Spleen (tissue), 13 donors: ENCODE measurements at places on chromosomes 2 and 18. TPM values are rescaled to one million over a fixed set of nuclear protein-coding genes. Genes with fewer than 3 reads are reported as not detected.

DNA sequence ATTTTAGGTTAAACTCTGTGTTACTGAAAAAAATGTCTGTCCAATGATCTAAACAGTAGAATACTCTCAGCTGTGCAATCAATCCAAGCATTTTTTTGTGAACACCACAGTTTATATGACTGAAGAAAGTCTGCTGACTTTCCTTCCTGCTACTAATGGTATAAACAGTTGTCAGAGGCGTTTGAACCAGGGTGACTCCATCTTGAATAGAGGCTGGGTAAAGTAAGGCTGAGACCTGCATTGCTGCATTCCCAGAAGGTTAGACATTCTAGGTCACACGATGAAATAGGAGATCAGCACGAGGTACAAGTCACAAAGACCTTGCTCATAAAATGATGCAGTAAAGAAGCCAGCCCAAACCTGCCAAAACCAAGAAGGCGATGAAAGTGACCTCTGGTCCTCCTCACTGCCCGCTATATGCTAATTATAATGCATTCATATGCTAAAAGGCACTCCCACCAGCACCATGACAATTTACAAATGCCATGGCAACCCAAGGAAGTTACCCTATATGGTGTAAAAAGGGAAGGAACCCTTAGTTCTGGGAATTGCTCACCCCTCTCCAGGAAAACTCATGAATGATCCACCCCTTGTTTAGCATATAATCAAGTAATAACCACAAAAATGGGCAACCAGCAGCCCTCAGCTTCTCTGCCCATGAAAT is 31.3 kb downstream of the POU3F3 start:
- DNase-seq = no peak
- H3K27me3 ChIP-seq = no peaks in the 10 kb centered on the region
- H3K4me1 ChIP-seq = no peaks in the 10 kb centered on the region
- no peak overlapping the region for H3K27ac ChIP-seq

- H3K4me3 ChIP-seq = no peak overlapping the region
- H3K4me1 ChIP-seq = peaks cover 4% of the 10 kb centered on the region
- H3K27ac ChIP-seq = peak overlapping the region; percentile 55
- DNase-seq = no peak
- no peaks in the 10 kb centered on the region for H3K27me3 ChIP-seq
- H3K36me3 ChIP-seq = no peaks in the 10 kb centered on the region
Observed at GRCh38 chr18:55404832-55405465, 183.0 kb downstream of the TCF4 start.

DNA sequence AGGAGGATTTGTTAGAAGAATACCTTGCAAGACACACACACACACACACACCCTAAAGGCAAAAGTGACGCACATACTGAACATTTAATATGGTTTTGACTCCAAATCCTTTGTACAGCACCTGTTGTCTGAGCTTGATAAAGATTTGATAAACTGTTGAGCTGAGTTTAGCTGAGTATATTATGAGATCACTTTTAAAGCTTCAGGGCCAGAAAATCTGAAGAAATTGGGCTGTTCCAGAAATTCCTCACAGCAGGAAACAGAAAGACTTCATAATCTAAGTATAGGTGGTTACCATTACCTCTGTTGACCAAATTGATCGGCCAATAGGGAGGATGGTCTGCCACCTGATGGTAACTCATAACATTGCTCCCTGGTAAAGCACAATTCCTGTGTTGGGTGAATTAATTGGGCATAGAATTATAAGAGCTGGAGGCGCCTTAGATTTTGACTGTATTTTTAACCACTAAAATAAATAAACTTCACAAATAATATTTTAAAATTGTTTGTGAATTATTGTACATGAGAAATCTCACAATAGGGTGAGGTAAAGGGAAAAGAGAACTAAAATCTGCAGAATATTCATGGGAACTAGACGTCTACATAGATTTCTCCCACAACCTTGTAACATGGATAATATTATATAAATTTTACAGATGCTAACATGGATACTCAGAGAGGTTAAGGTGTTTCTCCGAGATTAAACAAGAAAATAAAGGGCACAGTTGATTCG is 21.8 kb upstream of the RPIA start:
- H3K27me3 ChIP-seq = no peaks in the 10 kb centered on the region
- no peak for DNase-seq
- H3K36me3 ChIP-seq = no peaks in the 10 kb centered on the region
- H3K27ac ChIP-seq = no peak overlapping the region
- H3K4me3 ChIP-seq = no peak overlapping the region
- H3K4me1 ChIP-seq = peaks cover 3% of the 10 kb centered on the region

GRCh38 chr18:24170360-24170759 is 31.5 kb downstream of the CABYR start:
- DNase-seq = no peak
- peaks cover 54% of the 10 kb centered on the region for H3K36me3 ChIP-seq
- no peak overlapping the region for H3K27ac ChIP-seq
- no peaks in the 10 kb centered on the region for H3K4me1 ChIP-seq

GRCh38 chr2:150126839-150127238 is 360.6 kb downstream of the RND3 start:
- H3K4me1 ChIP-seq = no peaks in the 10 kb centered on the region
- no peak for DNase-seq
- H3K4me3 ChIP-seq = no peak overlapping the region
- no peaks in the 10 kb centered on the region for H3K36me3 ChIP-seq

GRCh38 chr18:11857177-11857887 is 6.1 kb downstream of the CHMP1B start:
- H3K4me3 ChIP-seq = no peak overlapping the region
- DNase-seq = peak; percentile 36
- H3K4me1 ChIP-seq = peaks cover 18% of the 10 kb centered on the region
- no peak overlapping the region for H3K27ac ChIP-seq

GRCh38 chr18:27964811-27965210 is 212.1 kb downstream of the CDH2 start:
- H3K36me3 ChIP-seq = no peaks in the 10 kb centered on the region
- no peaks in the 10 kb centered on the region for H3K27me3 ChIP-seq
- H3K4me3 ChIP-seq = no peak overlapping the region
- no peak for DNase-seq
- no peaks in the 10 kb centered on the region for H3K4me1 ChIP-seq

Gene REG3A
- polyA plus RNA-seq = 0.93 TPM

Gene NMUR1
- polyA plus RNA-seq = 0.83 TPM

Gene RTP5
- 0.49 TPM for polyA plus RNA-seq

Gene ACVR1C
- 0.03 TPM for polyA plus RNA-seq

Gene DYNC2LI1
- polyA plus RNA-seq = 13.4 TPM
